Stimulated activated CD4-positive, alpha-beta T cell treated with anti-CD3 and anti-CD28 coated beads, Interleukin-4, amount 100 ng/mL, for 4 hours (primary cell): ENCODE measurements at places on chromosomes 6 and 20.

- DNase-seq = no peak
Measured at GRCh38 chr6:22590423-22590822, 21.1 kb downstream of the HDGFL1 start.

DNA sequence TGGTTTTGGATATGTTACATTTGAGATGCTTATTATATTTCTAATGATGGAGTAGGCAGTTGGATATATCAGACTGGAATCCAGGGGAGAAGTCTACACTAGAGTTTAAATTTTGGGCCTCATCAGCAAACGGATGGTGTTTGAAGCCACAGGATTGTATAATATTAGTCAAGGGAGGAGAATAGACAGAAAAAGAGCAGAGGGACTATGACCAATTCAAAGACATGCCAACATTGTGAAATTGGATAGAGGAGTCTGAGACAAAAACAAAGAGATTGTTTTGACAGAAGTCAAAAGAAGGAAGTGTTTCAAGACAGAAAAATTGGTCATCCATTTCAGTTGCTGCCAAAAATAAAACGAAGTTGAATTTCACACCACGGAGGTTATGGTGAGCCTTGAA is 66.5 kb downstream of the NOX3 start:
- DNase-seq = no peak

- peak; percentile 75 for DNase-seq
Measured at GRCh38 chr6:26553264-26553634, 15.1 kb downstream of the HMGN4 start.

DNA sequence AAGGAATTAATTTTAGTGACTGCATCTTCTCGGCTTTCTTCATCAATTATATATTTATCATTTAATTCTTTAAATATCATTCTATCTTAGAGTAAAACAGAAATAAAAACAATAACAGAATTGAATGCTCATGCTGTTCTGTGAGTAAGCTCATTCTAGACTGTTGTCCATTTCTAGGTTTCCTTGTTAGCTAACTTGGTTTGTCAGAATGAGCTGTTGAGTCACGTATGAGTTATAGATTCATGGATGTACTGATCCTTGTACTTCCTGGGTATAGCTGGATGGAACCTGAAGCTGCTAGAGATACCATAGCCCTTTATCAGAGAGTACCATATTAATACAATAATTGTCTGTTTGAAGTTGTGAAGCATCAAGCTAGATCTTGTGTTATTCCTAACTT is 515.3 kb downstream of the TENT5A start:
- no peak for DNase-seq

- no peak for DNase-seq
Measured at GRCh38 chr6:55049866-55050265, 124.4 kb upstream of the HCRTR2 start.

- DNase-seq = no peak
Measured at GRCh38 chr6:81476881-81477280, 275.6 kb downstream of the TENT5A start.

DNA sequence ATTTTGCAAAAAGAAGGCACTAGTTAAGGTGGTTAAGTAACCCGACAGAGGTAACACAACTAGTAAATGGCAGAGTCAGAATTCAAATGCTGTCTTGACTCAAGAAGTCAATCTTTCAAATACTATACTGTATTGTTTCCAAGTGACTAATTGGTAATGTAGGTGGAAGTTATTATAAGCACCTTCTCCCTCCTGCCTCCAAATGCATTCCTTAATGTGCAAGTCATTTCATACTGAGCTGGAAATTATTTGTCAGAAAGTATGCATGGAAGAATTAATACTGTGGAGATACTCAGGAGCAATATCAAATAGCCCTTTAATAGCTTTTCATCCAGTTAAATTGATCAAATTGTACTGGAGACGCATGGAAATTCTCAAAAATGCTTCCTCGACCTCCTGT is 579.1 kb downstream of the DOK5 start:
- no peak for DNase-seq

DNA sequence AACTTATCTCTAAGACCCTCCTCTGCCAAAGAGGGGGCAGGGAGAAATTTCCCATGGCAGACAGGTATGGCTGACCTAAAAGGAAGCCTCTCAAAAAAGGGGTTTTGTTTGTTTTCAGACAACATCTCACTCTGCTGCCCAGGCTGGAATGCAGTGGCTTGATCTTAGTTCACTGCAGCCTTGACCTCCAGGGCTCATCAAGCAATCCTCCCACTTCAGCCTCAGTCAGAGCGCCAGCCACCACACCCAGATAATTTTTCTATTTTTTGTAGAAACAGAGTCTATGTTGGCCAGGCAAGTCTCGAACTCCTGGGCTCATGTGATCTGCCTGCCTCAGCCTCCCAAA is 3.8 kb downstream of the EZR start:
- DNase-seq = no peak

- no peak for DNase-seq
Measured at GRCh38 chr6:71886184-71887005, at the start of gene RIMS1. TSS of gene RIMS1 (plus strand) at chr6:71886550. CDS start at chr6:71887024, 474 bp downstream.

DNA sequence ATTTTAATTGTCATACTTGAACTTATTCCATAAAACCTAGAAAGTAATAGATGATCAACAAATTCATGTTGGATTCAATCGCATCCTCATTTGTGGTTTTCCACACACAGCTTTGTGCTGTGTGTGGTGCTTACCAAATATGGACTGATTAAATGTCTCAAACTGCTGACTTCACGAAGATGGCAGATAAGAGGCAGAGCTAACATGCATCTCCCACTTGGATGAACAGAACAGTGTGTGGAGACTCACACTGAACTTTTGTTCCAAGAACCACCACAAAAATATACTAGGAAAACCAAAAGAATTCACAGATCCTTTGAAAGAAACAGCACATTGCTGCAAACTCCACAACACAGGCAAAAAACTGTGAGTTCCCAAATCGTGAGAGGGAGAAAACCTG is 603.7 kb downstream of the TENT5A start:
- DNase-seq = no peak

GRCh38 chr20:49747707-49748524 is 34.2 kb upstream of the B4GALT5 start:
- DNase-seq = no peak

- DNase-seq = no peak
Measured at GRCh38 chr6:119533603-119534279, 184.2 kb upstream of the MAN1A1 start.

DNA sequence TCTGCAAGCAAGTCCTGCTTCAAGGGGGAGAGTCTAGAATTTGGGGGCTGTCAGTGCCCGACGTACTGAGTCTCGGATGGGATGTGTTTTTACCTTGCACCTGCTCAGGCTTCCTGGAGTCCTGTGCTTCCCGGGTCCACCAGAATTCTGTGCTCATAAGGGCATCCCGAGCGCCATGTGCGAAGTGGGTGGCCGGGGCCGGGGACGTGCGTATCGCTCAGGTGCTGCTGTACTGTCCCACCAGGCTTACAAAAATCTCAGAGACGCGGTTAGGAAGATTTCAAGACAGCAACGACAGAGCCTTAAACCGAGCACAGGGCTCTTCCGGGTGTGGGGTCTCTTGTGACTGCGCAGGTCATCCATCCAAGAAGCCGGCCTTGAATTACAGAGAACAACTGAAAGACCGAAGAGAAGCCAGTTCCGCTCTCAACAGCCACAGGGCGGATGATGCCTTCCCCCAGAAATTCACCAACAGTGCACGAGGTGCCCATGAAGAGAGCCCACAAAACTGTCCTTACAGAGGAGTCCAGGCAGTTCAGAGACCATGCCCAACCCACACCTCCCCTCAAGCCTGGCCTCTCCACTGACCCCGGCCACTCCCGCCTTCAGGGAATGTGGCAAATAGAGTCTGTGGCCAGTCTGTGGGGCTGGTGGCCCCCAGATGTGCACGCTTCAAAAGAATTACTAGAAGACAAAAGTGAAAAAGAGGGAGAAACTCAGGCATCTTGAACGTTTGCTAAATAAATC is 104.7 kb downstream of the PXDC1 start:
- no peak for DNase-seq
